ENCODE measurements at places on chromosomes 3 and 15.

DNA sequence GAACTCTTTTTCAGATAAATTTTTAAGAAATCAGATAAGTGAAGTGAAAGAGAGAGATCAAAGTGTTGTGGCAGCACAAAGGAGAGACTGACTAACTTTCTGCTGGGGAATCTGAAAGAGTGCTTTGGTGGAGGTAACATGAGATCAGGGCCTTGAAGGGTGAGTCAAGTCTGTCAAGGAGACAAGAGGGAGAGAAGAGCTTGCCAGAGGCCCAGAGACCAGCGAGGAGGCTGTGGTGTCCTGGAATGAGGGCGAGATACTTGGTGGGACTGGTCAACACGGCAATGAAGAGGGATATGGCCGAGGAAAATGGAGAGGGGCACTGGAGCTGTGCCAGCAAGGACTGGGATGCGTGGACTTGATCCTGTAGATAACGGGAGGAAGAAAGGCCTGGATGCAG is 4.6 kb downstream of the TADA3 start:
- no peak for DNase-seq

GRCh38 chr15:70853318-70853972 is 512 bp downstream of the LARP6 start:
- peak; percentile 38 for DNase-seq

GRCh38 chr3:133992951-133993620 is 36.6 kb downstream of the SLCO2A1 start:
- DNase-seq, result no peak

GRCh38 chr3:194212845-194213331 is 76.9 kb downstream of the HES1 start:
- DNase-seq, result no peak

- no peak for DNase-seq
Observed at GRCh38 chr3:134369231-134369741, 5.0 kb downstream of the AMOTL2 start.

GRCh38 chr3:133535971-133536881 is 37.3 kb upstream of the CDV3 start:
- DNase-seq, result no peak

DNA sequence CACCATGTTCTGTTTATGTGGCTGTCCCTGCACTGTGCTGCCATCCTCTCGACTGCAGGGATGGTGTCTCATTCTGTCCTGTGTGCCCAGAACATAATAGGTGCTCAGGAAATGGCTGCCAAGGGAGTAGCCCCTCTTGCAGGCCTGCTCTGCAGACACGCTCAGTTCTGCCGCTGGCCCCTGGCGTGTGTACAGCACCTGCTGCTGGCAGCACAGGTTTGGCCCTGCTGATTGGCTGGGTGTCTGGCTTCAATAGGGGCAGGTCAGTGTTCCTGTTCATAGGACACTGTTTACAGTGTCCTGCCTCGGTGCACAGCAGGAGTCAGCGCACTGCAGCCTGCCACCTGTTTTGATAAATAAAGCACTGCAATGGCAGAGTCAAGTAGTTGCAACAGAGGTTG is 146.9 kb downstream of the DNAJB8 start:
- DNase-seq, result no peak

DNA sequence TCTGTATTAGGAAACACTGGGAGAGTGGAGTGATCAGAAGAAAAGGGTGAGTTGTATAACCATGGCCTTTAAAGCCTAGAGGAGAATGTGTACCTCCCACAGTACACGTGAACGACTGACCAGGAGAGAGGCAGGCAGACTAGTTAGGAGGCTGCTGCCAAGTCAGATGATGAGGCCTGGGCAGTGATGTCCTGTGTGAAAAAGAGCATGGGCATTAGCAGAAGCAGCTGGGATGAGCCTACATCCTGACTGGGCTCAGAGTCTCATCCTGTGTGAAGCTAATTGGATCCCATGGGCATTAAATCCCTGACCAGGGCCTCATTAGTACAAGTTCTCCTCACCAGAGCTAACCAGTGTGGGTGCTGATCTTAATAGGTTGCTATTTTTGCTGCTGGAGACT is 89.1 kb upstream of the SLC2A2 start:
- DNase-seq, result no peak

DNA sequence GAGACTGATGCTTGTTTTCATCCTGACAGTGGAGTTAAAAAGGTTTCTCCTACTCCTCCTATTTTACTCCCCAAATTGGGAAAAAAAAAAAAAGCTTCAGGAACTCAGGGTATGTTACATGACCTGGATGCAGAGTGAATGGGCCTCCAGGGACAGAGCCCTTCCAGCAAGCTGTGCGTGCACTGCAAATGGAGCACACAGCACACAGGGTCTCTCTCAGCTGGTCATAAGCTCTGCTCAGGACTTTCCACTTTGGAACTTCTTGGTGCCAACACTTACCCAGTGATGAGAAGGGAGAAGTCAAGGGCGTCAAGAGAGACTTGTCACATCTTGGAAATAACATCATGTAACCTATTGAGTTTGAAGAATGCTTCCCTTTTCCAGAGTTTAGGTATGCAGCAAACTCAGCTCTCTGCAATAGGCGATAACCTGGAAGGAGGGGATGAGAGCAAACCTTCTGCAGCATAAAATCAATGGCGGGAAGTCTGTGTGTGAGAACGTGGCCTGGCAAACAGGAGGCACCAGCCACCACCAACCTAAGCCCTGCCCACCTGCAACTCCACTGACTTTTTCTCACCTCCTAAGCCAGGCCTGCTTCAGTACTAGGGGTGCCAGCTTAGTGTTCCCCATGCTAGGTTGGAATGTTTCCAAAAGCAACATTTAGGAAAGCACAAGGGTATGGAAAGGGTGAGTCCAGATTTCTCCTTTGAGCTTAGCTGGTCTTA is 39.8 kb downstream of the MYZAP start:
- DNase-seq, result no peak

GRCh38 chr3:2343031-2343682 is 244.5 kb downstream of the CNTN4 start:
- DNase-seq, result no peak

- no peak for DNase-seq
Observed at GRCh38 chr3:187257471-187257870, 34.1 kb downstream of the MASP1 start.

DNA sequence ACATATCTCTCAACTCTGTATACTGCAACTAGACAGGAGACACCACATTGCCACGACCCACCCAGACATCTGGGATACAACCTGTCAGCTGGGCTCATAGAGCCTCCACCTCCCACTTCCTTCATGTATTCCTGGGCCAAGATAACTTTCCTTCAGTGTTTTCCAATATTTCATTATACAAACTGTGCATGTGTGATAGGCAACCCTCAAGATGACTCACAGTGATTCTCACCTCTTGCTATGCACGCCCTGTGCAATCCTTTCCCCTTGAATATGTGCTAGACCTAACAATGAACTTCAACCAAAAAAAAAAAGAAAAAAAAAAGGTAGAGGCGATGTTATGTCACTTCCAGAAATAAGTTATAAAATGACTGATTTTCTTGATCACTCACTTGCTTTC is 138.0 kb upstream of the ALCAM start:
- DNase-seq, result no peak

GRCh38 chr3:115322901-115323300 is 175.8 kb upstream of the ZBTB20 start:
- no peak for DNase-seq

- no peak for DNase-seq
Observed at GRCh38 chr3:49421890-49422378, 339 bp downstream of the AMT start.

DNA sequence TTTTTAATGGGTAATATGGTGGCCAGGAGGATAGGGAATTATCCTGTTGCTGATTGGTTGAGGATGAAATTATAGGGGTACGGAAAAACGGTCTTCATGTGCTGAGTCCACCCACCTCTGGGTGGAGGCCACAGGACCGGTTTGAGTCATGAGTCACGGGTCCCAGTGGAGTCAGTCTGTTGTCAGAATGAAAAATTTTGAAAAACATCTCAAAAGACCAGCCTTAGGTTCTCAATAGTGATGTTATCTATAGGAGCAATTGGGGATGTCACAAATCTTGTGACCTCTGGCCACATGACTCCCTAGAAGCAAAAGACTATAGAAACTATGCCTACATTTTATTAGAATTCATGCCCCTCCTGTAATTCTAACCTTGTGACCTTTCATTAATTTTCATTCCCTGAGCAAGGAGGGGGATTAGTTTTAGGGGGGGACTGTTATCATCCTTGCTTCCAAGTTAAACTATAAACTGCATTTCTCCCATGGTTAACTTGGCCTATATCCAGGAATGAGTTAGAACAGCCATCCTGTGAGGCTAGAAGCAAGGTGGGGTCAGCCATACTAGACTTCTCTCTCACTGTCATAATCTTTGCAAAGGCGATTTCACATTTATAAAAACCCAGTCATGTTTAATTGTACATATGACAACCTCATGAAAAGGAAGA is 101.2 kb downstream of the TCF12 start:
- no peak for DNase-seq

- DNase-seq, result no peak
Observed at GRCh38 chr15:75231836-75232235, 26.3 kb upstream of the GOLGA6C start.

DNA sequence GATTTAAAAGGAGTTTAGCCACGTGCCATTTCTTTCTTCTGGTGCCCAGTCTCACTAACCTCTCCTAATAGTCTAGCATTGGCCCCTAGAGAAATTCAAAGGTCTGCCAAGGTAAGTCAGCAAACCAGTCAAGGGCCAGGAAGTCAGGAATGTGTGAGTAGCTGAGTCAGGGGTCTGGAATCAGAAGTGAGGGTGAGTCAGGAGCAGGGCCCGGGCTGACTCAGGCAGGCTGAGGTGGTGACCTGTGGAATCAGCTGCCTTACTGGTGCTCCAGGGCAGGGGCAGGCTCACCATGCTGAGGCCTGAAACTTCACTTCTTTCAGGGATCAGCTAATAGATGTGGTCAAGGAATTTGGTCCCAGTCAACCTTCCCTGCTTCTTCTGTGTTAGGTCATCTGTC is 105.8 kb upstream of the MYZAP start:
- DNase-seq, result no peak

DNA sequence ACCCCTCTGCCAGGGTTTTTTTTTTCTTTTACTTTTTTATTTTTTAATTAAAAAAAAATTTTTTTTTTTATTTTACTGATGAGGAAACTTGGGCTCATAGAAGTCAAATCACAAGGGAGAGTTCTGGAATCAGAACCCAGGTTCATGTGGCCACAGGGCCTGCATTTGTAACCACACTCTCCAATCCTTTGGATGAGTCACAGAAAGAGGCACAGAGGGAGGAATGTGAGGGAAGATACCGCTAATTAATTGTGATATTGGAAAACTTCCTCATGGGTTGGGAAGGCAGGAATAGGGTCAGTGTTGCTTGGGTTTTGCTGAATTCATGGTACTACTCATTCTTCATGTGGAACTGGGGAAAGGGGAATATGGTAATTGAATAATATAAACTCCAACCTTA is 132.9 kb upstream of the SLC6A11 start:
- DNase-seq, result no peak

DNA sequence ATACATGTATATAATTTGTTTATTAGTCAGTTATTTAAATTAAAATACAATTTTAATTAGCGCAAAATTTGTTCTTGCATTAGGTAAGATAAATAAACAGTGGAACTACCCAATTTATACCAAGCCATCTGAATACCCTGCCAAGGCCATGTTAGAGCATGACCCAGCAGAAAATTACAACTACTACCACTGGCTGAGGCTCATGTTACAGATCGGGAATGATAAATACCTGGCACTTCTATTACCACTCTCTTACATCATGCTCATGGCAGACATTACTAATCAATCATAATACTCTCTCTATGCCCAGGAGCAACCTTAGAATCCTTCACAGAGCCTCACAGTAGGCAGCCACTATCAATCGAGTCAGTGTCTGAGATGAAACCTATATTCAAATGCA is 21.2 kb upstream of the LMOD3 start:
- DNase-seq, result no peak

DNA sequence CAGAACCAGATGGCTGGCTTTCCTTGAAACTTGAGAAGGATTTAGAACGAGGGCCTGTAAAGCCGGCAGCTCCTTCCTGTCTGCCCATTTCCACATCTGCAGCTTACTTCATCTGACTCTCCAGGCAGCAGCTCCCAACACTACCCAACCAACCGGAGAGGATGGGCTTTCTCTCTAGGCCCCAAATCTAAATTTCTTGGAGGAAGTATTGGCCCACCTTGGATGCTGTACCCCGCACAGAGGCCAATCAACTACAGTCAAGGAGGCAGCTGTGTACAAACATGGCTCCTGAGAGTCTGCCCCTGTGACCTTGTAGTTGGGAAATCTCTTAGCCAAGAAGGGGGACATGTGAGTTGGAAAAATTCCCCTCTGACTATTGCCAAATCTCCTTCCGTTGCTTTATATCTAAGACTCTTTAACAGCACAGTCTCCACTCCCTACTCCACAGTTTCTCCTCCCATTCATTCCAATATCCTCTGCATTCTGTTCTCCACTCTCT is 8.0 kb upstream of the ACAP2 start:
- DNase-seq, result no peak

DNA sequence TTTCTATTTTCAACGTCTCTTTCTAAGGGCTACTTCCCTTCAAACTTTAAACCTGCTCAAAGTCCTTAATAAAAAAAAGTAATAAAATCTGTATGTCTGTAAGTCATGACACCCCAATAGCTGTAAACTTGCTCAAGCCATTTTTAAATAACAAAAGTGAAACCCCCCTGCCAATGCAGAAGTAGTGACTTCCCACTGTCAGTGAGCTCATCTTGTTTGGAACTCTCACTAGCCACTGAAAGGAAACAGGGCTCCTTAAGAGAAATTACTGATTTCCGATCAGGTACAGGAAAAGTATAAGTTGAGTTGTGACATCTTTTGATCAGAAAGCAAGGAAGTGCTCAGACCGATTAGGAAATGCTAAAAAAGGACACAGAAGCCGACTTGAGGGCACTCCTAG is 27.6 kb upstream of the GPR171 start:
- peak; percentile 39 for DNase-seq

DNA sequence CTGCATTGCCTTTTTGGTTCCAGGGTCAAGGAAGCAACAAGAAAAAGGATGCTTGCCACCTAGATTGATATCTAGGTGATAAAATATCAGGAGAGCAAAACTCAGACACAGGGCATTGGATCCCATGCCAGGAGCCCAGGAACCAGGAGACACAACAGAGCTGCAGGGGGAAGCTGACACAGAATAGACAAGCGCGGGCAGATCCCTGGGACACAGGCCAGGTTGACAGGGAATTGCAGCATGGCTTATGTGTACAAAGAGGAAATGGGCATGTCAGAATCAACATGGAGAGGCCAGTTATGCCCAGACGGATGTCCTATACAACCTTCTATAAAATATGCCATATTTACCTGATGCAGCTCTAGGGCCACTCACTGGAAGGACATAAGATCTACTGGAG is 84.2 kb downstream of the SEMA6D start:
- no peak for DNase-seq
